ENCODE measurements at places on chromosomes 11 and 22.

GRCh38 chr11:84790849-84791427, 836.2 kb downstream of the DLG2 start:
- DNase-seq, result no peak

DNA sequence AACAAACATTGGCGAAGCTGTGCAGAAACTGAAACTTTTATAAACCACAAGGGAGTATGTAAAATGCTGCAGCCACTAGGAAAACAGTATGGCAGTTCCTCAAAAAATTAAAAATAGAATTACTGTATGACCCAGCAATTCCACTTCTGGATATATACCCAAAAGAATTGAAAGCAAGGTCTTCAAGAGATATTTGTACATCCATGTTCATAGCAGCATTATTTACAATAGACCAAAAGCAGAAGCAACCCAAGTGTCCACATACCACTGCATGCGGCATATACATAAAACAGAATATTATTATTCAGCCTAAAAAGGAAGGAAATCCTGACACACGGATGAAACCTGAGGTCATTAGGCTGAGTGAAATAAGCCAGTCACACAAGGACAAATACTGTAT, 85.8 kb downstream of the RELT start:
- no peak for DNase-seq

DNA sequence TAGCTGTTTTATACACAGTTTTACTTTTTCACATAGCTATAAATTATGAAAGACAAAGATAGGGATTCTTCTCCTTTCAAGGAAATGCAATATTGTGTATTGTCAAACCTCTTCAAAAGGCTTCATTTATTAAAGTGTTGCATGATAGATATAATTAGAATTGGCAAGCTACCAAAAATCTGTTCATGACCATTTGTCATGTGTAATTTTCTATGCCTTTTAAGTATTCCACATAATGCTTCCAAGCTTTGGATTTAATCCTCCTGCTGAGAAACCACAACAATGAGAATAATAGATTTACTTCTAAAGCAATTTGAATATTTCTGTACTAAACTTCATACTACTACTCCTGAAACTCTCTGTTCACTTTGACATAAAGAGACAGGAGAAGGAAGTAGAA, 403.2 kb upstream of the CCDC179 start:
- DNase-seq, result no peak

DNA sequence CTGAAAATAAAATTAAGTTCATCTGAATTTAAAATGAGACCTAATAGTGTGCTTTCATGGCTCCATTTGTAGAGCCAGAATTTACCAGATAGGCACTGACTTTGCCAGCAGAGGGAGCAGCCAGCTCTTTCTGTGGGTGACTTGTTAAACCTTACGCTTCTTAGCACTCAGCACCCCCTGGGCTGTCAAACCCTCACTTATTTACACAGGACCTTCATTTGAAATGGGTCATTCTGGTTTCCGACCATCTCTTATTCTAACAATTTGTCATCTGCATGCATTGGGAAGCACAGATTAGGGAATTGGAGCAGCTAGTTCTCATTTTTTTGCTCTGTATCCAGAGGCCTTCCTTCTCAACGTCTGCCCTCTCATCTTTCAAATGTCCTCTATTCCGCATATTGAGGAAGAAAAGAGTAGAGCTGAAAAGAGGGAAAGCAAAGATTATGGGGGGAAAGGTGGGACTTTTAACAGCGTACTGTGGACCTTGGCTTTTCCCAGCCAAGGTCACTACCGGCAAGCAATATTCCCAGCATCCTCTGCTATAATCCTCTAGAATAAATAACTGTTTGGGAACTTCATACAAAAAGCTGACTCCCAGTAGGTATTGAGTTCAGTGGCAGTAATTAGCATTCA, 3.1 kb downstream of the ASRGL1 start:
- no peak for DNase-seq

- DNase-seq, result no peak
Observed at GRCh38 chr11:83054904-83055380, 16.8 kb downstream of the RAB30 start.

DNA sequence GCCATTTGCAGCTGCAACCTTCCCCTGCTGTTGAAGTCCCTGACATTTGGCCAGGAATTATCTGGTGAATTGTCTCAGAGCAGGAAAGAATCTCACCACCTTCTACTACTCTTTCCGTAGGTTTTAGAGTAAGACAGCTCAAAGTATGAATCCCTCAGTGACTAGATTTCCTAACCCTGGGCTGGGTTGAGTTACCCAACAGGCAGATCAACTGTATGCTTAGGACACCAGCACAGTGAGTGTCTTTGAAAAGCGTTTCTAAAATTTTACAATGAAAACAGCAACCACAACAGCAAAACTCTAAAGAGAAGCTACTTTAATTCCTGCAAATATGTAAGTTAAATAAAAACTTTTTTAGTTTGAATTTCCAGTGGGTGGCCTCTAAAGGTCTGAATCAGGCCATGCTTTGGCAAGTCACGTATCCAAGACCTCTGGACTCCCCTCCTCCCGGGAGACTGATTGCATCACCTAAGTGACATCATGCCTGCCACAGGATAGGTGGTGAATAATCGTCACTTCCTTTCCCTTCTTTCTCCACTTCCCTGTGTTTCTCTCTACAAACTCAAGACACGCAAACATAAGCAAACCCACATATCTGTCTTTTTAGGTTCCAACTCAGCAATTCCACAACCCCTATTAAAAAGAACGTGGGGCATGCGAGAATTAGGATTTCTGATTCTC, 7.8 kb downstream of the OR8B12 start:
- no peak for DNase-seq

GRCh38 chr11:77038825-77039326, 4.7 kb downstream of the B3GNT6 start:
- no peak for DNase-seq

DNA sequence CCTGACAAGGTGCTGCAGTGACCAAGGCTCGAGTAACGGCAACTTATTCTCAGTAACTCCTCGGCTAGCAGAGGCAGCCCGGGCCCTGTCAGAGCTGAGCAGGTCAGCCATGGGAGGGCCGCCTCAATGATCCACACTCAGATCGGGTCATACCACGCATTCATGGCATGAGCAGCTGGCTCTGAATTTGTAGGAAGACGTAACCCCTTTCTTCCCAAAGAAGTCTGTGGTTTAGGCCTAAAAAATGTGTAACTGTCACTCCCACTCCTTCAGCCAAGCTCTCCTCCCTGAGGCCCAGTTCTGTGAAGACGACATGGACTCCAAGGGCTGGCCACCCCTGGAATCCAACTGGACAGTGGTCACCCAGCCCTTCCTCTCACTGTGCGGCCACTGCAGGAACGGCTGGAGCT, 30.0 kb downstream of the PPP2R1B start:
- DNase-seq, result no peak

GRCh38 chr11:46279126-46280099, 2.0 kb downstream of the CREB3L1 start:
- no peak for DNase-seq

DNA sequence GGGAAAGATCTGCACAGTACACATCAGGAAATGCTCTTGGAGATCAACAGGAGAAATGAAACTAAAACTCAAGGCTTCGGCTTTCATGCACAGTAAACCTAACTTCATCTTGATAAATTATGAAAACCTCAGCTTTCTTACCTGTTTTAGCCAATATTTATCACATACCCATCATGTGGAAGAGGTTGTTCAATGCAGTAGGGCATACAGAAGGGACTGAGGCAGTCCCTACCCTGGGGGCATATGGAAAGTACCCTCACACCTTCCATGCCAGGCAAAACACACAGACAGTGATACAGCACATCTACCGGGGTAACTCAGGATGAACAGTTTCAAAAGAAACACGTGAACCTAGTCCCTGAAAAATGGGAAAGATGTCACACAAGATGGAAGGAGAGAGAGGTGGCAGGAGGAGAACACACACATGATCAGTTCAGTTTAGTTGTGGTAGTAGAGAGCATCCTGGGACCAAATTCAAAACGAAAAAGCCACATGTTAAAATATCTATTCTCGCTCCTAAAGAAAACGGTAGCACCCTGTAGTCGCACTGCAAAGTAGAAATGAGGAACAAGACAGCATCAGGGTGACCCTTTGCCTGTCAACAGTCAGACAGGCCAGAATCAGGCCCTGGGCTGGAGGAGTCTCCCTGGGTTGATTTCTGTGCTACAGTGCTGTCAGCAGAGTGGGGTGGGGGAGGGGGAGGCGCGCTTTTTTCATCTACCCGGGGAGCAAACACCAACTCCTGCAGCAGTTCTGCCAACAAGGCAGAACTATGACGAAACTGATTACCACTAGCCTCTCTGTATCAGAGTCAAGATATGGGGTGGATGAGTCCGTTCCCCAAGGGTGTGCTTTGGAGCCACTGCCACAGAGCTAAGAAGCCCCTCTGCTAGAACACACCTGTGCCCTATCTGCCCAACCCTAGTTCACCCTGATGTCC, 1.3 kb downstream of the HIRA start:
- no peak for DNase-seq

DNA sequence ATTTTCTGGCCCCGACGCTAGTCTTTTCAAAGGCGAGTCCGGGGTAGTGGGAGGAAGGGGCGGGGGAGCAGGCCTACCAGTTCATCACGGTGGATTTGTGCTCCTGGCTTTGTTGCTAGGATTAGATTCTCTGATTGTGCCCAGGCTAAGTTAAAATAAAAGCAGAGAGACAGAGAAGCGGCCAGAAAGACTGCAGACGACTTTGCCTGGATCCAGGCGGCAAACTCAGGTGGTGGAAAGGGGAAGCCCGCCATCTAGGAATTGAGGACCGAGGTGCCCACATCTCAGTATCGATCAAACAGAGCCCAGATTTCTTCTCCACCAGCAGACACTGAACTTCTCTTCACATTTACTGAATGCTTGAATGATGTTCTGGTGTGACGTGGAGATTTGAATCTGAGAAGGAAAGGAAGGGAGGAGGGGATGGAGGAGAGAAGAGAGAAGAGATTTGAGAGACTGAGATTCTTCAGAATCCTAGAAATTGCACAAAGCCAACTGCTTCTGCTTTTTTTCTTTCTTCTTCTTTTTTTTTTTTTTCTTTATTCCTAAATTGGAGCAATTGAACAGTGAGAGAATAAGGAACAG, 2.7 kb downstream of the FAT3 start:
- no peak for DNase-seq

- DNase-seq, result no peak
Observed at GRCh38 chr11:22566293-22566692, 59.3 kb downstream of the FANCF start.

GRCh38 chr11:95365348-95365747, 134.3 kb upstream of the SESN3 start:
- DNase-seq, result no peak

DNA sequence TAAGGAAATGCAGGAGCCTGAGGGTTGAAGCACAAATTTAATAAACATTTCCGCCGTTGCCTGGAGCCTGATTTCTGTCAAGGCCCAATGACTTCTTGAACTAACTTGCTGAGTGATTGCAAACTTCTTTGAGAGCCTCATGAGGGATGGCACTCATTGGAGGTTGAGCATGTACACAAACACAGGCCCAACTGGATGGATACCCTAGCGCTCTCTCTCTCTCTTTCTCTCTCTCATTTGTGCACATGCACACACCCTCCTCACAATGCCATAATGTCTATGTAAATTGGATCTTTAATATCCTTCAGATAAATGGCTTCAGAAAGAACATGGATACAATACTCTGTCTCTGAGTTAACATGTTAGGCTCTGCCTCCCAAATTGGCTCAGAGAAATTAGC, 597.7 kb upstream of the CADM1 start:
- DNase-seq, result no peak

- DNase-seq, result no peak
Observed at GRCh38 chr22:49598338-49598737, 229.3 kb downstream of the BRD1 start.

- DNase-seq, result no peak
Observed at GRCh38 chr22:17283423-17283822, 64.2 kb upstream of the ADA2 start.
